ENCODE measurements at places on chromosomes 11 and 22.

DNA sequence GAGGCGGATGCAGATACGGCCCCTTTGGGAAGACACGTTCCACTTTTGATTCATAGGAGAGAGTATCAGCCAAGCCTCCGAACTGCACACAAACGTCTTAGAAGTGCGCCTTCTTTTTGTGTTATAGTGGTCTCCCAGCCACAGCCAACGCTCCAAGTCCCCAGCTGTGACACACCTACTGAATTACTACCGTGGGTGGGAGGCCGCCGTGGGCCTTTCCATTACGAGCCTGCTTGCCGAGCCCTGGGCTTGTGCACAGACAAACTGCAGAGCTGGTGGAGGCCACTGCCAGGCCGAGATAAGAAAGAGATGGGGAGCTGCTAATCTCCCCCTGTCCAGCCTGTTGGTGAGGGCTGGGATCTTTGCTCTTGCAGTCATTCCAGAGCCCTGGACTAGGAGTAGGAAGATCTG lies 761 bp downstream of the HMBS start:
- peak; percentile 9 for DNase-seq

DNA sequence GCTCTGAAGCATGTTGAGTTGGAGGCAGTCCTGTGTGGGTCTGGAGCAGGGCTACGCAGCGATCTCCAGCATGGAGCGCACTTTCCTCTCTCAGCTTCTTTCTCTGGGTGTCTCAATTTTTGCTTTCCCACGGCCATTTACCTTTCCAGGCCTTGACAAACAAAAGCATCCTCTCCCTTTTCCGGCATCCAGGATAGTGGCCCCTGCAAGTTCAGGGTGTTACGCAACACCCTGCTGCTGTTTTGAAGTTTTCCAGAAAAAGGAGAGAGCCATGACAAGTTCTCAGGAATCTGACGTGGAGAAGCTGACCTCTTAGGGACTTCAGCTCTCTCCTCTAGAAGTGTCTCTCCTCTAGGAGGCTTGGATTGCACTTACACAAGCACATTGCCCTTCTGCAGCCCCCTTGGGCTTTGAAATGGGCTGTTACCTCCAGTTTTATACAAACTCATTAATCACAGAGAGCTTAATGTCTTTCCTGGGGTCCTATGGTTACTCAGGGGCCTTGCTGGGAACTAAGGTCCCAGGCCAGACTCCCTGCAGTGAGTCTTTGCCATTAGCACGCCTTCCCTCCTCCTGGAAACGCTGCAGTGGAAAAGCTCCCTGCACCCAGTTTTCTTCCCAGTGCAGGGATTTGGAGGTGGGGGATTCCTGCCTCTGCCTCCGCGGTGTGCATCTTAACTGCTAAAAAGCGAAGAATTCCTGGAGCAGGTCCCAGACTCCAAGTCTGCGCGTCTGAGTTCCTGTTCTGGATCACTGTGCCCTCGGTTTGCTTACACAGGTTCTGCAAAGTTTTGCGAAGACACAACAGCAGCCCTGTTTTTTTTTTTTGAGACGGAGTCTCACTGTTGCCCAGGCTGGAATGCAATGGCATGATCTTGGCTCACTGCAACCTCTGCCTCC lies 80.4 kb downstream of the BARX2 start:
- no peak for DNase-seq

- DNase-seq, result no peak
Observed at GRCh38 chr11:99199341-99199740, 178.6 kb downstream of the CNTN5 start.

GRCh38 chr11:2748061-2748813 lies 48.4 kb upstream of the KCNQ1OT1 start:
- no peak for DNase-seq

GRCh38 chr11:34899633-34900016 lies 16.6 kb downstream of the APIP start:
- no peak for DNase-seq

GRCh38 chr22:27122574-27122973 lies 465.2 kb downstream of the MIAT start:
- DNase-seq, result no peak

- DNase-seq, result no peak
Observed at GRCh38 chr11:48087974-48088681, 107.8 kb downstream of the PTPRJ start.

DNA sequence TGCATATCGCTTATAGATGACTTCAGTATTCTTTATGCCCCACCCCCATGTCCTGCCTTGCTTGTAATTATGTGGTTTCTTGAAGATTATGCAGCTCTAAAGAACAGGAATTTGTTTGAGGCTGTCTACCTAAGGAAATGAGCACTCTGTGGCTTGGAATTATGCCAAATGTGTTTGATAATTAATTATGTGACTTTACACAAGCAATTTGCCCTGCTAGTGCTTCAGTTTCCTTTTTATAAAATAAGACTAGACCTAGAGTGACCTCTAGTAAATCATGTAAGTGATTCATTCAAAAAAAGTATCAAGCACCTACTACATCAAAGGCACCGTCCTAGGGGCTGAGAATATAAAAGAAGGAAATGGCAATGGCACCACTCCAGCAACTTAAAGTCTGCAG lies 491.5 kb upstream of the KIRREL3 start:
- DNase-seq, result no peak

GRCh38 chr11:116901964-116902688 lies 64.7 kb upstream of the APOA1 start:
- no peak for DNase-seq
